ENCODE measurements at places on chromosomes 1 and 21.

DNA sequence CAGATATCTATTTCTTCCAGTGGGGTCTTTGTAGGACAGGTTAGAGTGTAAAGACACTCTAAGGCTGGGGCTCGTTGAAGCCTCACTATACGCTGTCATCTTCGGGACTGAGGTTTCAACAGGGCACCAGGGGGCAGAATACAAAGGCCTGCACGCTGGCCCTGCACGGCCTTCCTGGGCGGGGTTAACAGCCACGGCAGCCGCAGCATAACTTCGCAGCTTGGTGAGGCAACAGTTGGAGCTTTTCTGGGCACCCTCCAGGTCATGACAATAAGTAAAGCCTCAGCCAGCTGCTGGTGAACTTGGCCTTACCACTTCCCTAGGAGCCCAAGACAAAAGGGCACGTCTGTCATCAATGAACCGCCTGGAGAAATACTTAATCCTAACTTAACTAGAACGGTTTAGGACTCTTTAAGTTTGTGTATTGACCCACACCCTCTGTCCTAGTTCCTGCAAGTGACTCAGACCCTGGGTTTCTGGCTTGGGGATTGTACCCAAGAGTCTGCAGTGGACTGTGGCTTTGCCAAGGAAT lies 2.3 kb upstream of the RUNX1 start:
- no peak for DNase-seq

GRCh38 chr1:97573553-97573952 lies 347.3 kb downstream of the DPYD start:
- DNase-seq = no peak

DNA sequence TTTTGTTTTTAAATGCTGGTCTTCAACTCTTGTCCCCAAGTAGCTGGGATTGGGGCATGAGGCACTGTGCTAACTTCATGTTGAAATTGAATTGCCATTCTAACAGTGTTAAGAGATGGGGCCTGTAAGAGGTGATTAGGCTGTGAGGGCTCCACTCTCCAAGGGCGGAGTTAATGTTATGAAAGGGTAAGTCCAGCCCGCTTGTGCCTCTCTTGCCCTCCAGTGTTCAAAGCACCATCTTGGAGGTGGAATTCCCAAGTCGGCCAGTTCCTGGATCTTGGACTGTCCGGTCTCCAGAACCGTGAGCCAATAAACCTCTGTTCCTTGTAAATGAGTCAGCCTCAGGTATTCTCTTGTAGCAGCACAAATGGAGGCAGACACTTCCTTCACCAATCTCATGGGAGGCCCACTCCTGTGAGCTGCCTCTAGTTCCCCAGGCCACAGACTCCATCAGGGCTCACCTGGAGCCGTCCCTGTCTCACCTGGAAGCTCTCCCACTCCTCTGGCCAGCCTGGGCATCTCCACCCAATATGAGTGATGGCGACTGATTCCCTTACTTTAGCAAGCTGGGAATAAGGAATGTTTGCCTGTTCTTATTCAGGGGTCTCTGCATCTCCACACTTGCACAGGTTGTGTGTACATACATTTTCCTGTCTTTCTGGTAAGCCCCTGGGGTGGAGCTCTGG lies 15.5 kb downstream of the IBA57 start:
- DNase-seq = no peak

DNA sequence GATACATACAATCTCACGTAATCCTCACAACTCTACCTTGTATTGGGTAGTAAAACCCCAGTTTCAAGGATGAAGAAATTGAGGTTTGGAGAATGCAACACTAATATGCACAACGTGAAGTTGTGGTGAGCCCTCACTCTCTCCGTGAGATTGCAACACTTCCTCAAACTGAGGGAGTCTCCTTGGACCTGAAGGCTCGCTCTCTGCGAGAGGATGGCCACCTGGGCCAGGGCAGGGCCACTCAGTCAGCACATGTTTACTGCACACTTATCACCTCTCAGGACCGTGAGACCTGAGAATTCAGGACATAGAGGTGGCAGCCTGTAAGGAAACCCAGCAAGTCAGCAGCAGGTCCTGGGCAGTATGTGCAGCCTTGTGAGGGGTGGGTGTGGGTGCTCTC lies 8.7 kb downstream of the SH3BP5L start:
- DNase-seq = no peak

GRCh38 chr21:45209685-45210284 lies 77.9 kb downstream of the POFUT2 start:
- DNase-seq = no peak

DNA sequence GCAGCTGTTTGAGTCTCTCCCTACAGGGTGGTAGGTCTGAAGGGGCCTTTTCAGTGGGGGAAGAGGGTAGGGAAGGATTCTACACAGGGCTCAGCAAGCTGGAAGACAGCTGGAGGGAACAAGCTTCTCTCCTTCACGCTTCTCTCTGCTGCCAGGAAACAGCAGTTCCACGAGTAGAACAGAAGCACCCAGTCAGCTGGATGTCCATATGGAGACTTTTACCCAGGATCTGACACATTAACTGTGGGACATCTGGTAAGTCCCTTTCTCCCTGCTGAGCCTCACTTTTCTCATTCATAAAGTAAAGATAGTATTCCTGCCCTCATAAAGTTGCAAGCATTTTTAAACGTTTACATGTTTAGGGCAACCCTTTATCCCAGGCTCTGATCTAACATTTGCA lies 280.3 kb downstream of the OMA1 start:
- DNase-seq = no peak

GRCh38 chr1:84363019-84363418 lies 35.3 kb upstream of the DNASE2B start:
- DNase-seq = peak; percentile 47

DNA sequence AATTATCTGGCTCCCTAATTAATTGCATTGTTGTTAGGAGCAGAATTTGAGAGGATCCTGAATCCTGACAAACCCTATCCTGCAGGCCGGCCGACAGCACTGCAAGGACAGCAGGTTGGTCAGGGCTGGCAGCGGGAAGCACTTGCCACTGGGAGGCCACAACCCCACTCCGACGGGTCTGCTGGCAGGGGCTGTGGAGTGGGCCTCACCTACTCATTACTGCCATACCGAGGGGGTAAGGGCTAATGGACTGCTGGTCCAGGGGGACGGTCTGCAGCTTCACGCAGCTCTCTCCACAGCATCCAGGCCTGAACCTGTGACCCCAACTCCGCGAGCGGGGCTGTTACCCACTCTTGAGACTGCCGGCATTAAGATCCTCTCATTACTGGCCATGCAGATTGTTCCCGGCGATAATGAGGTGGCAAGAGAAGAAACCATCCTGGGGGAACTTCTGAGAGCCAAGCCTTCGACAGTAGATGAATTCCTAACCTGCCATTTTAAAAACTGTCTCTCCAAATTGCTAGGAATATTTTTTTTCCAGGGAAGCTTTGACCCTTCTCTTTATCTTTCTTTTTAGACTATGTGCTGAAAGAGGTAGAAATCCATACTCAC lies 501.3 kb downstream of the OMA1 start:
- DNase-seq = no peak

DNA sequence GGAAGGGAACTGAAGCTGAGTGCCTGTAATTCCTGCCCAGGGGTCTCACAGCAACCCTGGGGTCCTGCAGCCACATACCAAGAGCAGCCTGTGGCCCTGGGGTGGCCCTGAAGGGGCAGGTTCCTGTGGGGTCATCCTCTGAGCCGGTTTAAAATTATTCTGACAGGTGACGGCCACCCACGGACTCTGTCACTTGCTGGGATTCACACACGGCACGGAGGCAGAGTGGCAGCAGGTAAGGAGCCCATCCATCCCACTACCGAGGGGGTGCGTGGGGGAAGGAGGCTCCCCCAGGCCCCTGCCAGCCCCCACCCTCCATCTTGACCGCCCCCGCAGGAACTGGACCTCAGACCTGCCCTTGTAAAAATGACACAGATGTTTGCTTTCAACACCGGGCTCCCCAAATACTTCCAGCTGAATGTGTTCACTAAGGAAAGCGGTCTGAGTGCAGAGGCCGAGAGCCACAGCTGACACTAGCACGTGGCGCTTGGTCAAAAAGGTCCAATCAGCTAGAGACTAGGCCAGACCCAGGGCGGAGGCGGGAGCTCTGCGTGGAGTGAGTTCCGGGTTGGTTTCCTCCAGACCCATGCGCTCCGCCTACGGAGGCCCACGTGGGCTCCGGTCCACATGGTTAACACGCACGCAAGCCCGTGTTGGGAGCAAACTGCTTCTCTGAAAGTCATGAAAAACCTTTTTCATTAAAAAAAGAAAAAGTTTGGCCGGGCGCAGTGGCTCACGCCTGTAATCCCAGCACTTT lies 10.0 kb downstream of the YBEY start:
- peak; percentile 88 for DNase-seq

DNA sequence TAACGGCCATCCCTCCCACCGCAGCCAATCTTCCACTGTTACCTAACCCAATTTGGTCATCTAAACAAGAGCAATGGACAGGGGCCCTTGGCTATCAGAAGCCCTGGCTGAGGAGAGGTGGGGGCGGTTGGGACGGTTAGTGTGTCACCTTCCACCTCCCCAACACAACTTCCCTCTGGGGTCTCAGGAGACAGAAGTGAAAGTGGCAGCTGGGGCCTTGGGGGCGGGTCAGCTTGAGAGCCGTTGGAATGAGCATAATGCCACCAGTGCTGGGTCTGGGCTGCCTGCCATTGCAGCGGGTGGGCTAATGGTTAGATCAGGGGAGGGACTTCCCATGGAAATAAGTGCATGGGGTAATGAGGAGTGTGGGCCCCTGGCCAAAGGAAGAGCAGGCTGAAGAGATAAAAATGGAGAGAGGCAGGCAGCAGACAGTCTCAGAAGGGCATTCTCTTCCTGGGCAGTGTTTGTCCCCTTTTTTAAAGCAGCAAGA lies 7.9 kb downstream of the MEF2D start:
- no peak for DNase-seq

GRCh38 chr1:54398963-54399528 lies 7.1 kb downstream of the SSBP3 start:
- DNase-seq = no peak

GRCh38 chr1:43883321-43883720 lies 50.3 kb upstream of the ARTN start:
- no peak for DNase-seq

GRCh38 chr1:54253480-54253879 lies 53.5 kb downstream of the MRPL37 start:
- DNase-seq = no peak

- no peak for DNase-seq
Observed at GRCh38 chr1:53546409-53547155, 87.4 kb downstream of the DMRTB1 start.

GRCh38 chr1:176252191-176252590 lies 45.1 kb upstream of the COP1 start:
- no peak for DNase-seq

GRCh38 chr1:114009393-114009792 lies 30.1 kb downstream of the OLFML3 start:
- DNase-seq = no peak

DNA sequence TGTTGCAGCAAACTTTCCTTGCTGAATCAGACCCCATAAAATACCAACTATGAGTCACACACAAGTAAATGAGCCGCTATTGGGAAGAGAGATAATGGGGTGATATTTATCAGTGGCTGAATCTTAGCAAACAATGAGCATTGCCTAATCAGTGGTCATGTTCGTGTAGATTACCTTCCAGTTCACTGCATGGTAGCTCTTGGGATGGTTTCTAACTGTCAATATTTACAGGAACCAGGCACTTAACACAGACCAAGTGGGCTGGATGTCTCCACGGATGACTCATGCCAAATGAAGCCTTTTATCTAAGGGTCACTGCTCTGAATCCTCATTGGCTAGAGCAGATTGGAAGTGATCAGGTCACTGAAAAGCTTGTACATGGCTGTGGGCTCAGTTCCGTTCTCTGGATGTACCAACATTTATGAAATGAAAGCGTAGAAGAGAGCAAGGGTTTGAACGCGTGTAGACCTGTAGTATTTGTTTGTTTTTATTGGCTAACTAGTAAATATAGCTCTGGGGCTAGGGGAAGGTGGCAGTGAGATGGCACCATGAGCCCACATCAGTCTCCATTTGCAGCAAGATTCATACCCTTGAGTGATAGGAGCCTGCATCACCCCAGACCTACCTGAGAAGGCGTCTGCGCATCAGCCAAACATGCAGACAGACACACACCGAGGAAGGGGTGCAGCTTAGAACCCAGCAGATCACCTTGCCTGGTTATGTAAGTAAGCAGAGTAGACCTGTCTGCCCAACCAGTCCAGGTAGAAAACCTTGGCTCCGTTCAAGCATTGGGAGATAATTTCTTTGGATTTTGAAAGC lies 153.3 kb downstream of the TOMM20 start:
- peak; percentile 60 for DNase-seq

- no peak for DNase-seq
Observed at GRCh38 chr1:200359610-200360163, 50.1 kb downstream of the ZNF281 start.

DNA sequence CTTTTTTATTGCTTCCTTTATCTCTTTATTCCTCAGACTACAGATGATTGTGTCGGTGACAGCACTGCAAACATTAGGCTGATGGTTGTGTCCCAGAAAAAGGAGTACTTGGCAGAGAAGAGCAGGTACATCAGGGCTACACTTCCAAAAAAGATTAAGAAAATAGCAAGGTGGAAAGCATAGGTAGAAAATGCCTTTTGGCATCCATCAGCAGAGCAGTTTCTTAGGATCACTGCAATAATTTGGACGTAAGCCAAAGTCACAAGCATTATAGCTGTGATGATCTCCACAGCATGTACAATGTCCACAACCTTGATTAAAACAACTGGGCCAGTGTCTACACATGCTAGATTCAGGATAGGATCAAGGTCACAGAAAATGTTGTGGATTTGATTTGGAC lies 5.9 kb downstream of the OR6K2 start:
- DNase-seq = no peak

DNA sequence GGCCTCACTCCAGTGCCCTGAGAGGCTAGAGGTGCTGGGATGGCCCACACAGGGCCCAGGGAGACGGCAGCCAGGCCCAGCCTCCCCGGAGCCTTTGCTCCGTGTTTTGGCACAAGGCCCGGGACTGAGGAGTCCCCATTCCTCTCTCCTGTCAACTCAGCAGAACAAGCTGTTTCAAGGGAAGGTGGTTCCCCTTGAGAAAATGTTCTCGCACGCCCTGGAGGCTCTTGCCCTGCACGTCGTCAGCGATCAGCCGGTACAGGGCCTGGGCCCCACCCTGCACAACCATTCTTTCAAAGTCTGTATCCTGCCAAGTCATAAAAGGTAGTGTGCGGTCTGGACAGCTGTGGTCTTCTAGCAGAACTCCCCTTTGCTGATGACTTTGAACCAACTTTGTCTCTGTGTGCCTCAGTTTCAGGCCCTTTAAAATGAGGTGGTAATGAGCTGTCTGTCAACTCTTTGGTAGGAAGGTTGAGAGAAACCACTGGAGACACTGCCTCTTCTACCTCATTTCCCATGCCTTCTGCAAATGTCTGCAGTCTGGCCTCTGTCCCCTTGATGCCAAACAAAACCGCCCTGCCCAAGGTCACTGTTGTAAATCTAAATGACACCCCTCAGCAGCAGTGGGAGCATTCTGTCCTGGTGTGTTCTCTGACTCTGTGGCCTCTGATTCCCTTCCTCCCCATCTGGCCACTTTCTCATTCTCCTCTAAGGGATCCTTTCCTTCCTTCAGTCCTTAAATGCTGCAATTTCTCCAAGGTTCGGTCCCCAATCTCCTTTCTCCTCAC lies 138.6 kb upstream of the JUN start:
- no peak for DNase-seq

All from NCI-H1092 (cell line).